ENCODE measurements at places on chromosomes 5 and 9.

GRCh38 chr5:10563945-10564837 lies at the start of gene ANKRD33B:
ANKRD33B (plus strand) TSS chr5:10564070; CDS start chr5:10564468, 398 bp downstream.
- peak; percentile 51 for DNase-seq

- no peak for DNase-seq
Measured at GRCh38 chr5:38400365-38400764, 142.0 kb downstream of the EGFLAM start.

GRCh38 chr9:130864541-130864940 lies 29.5 kb downstream of the ABL1 start:
- DNase-seq = no peak

- no peak for DNase-seq
Measured at GRCh38 chr9:110640736-110641135, 27.9 kb upstream of the MUSK start.

DNA sequence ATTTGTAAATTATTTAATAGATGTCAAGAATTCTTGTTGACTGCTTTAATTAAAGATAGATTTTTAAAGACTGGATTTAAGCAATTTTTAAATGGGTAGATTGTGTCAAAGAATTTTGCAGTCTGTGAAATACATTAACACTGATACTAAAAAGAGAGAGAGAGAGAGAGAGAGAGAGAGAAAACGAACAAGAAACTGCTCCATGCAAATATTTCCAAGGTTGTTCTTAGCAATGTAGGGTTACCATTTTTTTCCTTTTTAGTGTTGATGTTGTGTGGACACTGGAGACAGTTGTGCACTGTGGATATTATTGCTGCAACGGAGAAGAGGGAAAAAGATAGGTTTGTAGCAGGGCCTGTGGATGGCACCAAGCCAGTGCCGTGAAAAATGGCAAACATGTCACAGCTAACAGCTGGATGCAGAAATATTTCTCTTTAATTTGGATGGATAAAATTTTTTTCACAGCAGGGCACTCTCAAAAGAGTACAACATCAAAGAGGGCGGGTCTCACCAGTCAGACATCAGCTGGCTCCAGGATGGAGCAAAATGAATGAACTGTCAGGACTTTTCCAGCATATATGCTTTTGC lies 58.2 kb downstream of the PRDM6 start:
- no peak for DNase-seq

DNA sequence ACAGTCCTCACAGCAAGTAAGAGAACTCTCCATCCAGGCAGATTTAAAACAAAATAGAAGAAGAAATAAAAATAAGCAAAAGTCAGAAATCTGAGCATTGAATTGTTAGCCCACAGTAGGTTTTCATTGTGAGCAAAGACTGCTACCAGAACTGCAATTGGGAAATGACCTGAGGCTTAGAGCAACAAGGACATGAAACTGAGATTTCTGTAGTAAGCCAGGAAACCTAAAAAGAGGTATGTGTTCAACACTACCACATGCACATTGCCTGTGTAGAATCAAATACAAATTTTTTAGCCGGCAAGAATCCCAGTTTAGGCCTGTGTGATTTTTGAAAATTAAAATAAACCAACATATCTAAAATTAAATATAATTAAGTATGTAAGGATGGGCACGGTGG lies 928.4 kb upstream of the WWC1 start:
- DNase-seq = no peak

- DNase-seq = no peak
Measured at GRCh38 chr9:4984171-4984620, 876 bp upstream of the JAK2 start.

GRCh38 chr9:134375430-134376385 lies 49.5 kb downstream of the RXRA start:
- no peak for DNase-seq

DNA sequence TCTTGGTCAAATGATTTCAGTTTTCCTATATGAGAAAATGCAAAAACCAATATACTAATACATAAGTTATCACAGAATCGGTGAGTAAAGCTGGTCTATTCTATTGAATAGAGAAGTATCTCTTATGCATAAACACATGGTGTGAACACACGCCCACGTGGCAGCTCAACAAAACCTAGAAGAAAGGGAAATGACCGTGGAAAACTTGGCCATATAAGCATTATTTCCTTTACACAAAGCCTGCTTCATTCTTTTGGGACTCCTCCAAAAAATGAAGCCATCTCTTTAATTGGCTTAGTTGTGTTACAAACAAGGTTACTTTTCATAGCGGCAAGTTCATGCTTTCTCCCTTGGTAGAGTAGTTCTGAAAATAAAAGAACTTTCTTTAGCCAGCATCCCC lies 183.2 kb downstream of the TMEM161B start:
- no peak for DNase-seq

- DNase-seq = no peak
Measured at GRCh38 chr9:127763918-127764384, 14.5 kb downstream of the SH2D3C start.

- no peak for DNase-seq
Measured at GRCh38 chr5:75324791-75325190, 12.2 kb upstream of the HMGCR start.

DNA sequence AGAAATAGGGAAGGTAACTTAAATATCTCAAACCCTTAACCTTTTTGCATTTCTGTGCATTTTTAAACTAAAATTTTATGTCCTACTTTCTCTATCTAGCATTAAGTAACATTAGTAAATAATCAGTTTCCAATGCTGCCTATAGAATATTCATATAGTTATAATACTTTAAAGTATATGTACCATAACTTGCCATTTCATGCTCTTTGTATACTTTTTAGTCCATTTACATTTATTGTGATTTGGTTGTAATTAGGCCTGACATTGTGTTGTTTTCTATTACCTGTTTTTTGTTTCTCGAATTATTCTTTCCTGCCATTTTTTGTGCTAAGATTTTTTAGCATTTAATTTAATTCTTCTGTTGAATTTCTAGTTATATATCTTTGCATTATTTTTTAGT lies 13.7 kb downstream of the SLC12A2 start:
- DNase-seq = no peak

GRCh38 chr5:152824316-152824715 lies 419.2 kb upstream of the NMUR2 start:
- no peak for DNase-seq

GRCh38 chr9:131348631-131349521 lies 45.0 kb upstream of the PRRC2B start:
- DNase-seq = no peak

DNA sequence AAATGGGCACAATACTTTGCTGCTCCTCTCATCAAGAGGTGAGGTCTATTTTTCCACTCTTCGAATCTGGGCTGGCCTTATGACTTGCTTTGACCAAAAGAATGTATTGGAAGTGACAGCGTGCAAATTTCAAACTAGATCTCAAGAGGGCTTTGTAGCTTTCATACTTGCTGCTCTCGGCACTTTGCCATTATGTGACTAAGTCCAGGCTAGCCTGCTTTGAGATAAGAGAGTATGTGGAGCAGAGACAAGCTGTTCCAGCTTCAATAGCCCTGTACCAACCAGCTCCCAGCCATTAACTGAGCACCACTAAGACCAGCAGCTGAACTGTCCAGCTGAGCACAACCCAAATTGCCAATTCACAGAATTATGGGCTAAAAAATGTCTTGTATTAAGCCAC lies 124.6 kb downstream of the ACER2 start:
- no peak for DNase-seq

- no peak for DNase-seq
Measured at GRCh38 chr9:12425878-12426864, 267.0 kb upstream of the TYRP1 start.

GRCh38 chr9:134698587-134699342 lies 57.2 kb downstream of the COL5A1 start:
- peak; percentile 34 for DNase-seq

GRCh38 chr5:159189310-159189709 lies 20.0 kb downstream of the RNF145 start:
- DNase-seq = no peak

- no peak for DNase-seq
Measured at GRCh38 chr9:98251551-98251950, 3.9 kb downstream of the TBC1D2 start.

GRCh38 chr5:77993855-77994318 lies 217.7 kb upstream of the TBCA start:
- DNase-seq = no peak

GRCh38 chr5:117488976-117489500 lies 914.4 kb upstream of the SEMA6A start:
- no peak for DNase-seq

GRCh38 chr5:95866435-95867040 lies 44.0 kb upstream of the GLRX start:
- no peak for DNase-seq

DNA sequence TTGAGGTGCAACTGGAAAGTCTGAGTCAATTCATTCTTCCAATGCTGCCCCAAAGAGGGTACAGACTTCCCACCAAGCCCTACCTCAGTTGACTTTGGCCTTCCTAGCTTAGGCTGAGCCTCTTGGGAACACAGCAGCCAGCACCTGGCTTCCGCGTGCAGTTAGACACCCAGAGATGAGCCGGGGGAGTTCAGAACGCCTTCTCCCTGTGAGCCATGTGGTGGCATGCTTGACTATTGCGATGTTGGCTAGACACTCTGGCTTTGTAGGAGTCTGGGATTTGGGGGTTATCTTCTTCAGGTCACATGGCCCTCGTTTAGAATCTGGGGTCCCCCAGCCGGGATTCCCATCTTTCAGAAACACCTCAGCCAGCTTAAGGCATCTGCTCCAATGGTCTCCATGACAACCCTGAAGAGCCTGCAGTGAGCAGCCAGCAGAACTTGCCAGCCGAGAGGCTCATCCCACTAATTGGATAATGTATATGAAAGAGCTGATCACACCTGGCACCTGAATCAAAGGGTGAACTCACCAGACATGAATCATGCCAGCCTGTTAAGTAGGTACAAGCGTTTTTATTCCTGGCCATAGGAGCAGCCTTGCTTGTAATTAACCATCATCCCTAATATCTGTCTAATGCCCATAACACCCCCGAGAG lies 167.5 kb downstream of the SYK start:
- no peak for DNase-seq

DNA sequence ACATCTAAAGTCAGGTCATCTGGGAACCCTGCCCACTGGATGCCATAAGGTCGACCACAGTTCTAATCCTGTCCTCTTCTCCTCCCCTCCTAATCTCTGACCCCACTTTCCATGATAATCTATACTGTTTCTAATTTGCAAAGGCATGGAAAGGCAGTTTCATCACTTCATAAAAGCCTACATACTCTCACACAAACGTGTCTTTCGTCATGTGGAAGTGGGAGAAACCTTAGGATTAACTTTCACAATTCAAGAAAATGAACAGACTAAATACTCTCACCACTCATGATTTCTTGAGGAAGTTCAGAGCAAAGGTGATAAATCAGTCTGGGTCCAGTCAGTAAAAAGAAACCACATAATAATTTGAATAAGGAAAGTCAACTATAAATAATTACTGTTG lies 5.5 kb downstream of the FANCC start:
- no peak for DNase-seq

GRCh38 chr5:58816181-58816731 lies 233.4 kb downstream of the RAB3C start:
- DNase-seq = no peak

GRCh38 chr9:16639644-16640043 lies 230.8 kb downstream of the BNC2 start:
- no peak for DNase-seq

- DNase-seq = no peak
Measured at GRCh38 chr5:110630350-110630749, 96.1 kb downstream of the TMEM232 start.

GRCh38 chr9:127392976-127393375 lies 4.0 kb upstream of the SLC2A8 start:
- no peak for DNase-seq

DNA sequence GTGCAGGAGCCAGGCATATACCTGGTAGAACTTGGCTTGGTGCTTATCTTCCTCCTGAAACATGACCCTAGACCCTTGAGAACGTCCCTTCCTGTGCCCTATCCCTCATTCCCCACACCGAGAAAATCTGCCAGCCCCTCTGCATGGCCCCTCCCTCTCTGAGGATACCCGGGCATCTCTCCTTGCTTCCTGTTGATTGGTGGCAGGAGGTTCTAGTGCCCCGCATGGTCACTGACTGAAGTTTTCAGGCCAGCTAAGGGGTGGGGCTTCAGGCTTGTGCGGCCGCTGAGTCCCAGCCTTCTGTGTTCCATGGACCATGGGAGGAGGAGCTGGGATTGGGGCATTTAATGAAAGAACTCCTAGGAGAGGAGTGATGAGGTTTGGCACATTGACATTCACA lies 22.8 kb downstream of the IGIP start:
- no peak for DNase-seq

GRCh38 chr5:7391215-7391614 lies 4.7 kb upstream of the ADCY2 start:
- DNase-seq = no peak

DNA sequence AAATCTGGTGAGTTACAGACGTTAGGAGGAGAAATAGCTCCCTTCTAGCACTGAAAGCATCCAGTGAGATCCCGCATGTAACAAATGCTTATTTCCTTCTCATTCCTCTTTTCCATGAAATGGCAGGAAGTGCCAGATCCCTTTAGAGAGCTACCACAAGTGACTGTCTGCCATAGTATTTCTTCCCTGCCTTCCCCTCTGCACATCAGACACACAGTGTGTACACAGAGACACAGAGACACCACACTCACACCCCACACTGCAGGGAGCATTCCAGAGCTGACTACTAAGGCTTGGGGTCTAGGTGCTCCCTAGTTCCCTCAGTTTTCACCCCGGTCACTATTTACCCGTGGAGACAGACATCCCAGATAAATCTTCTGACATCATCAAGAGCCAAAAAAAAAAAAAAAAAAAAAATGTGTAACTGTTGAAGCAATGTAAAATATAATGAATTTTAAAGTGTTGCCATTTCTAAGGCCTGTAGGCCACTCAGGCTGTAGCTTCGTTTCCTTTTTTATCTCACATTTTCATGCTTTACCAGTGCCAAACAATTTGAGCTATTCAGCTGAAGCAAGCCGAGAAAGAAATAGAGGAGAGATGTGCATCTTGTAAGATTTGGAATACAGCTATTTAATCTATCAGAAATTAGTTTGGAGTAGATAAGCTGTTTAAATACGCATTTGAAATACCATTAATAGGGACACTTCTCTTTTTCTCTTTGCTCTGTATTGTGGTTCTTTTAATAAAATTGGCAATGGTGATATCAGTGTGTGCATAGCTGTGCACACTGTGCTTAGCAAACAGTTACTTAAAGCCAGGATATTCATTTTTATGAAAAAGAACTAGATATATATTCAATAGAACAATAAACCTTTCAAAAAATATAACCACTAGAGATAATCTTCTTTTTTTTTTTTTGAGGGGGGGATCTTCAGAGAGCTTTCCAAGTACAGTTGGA lies 405.5 kb downstream of the PDE4D start:
- DNase-seq = no peak

- DNase-seq = no peak
Measured at GRCh38 chr9:105296877-105297287, 52.4 kb downstream of the SLC44A1 start.

GRCh38 chr5:108650997-108651396 lies 96.7 kb upstream of the FER start:
- DNase-seq = no peak

GRCh38 chr5:80592761-80593160 lies 22.7 kb upstream of the ANKRD34B start:
- DNase-seq = no peak

DNA sequence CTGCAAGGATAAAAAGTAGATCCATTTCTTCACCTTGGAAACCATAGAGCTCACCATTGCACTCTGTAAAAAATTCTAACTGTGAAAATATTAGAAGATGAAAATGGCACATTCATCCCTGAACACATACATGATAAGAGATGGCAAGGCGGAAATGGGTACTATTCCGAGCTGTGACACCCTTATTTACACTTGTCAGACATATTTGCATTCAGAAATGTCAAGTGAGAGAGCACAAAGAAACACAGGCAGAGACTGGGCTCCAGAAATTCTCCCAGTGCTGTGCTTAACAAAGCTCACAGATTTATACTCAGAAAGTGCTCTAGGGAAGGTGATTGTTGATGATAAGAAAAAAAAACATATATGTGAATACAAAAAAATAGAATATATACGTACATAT lies 170.3 kb upstream of the PUM3 start:
- DNase-seq = no peak
